ENCODE measurements at places on chromosomes 3 and 15.

DNA sequence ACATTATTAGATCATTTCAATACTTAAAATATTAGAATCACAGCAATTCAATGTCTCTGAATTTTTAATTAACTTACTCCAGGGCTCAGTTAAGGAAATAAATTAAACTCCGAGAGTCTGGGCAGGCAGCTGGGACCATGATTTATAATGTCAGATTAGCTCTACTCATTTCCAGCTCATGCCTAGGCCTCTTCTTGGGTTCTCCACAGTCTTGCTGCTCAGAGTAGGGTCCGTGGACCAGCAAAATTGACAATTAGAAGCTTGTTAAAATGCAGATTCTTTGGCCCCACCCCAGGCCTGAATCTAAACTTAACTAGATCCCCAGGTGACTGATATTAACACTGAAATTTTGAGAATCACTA, 28.2 kb downstream of the ADAMTS9 start:
- no peak for DNase-seq

DNA sequence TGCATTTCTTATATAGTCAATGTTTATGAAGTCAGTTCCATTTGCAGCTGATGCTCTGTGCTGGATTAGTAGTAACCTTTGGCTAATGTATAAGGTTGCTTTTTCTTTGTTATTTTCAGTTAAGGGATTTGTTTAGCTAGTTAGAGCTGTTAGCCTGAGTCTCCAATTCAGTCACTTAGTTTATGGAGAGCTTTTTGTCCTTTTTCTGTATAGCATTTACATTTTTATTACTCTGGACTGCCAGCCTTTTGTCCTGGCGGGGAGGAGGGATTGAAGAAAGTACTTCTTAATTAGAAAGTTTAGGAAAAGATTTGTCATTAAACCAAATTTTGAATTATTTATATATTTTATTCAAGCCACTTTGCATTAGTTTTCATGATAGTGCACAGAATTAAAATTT, 52.0 kb downstream of the DNAJC13 start:
- no peak for DNase-seq

GRCh38 chr15:31273258-31273941, 53.2 kb upstream of the KLF13 start:
- no peak for DNase-seq

- peak; percentile 69 for DNase-seq
These were observed at the start of gene DVL3 for GRCh38 chr3:184154885-184155643. DVL3 (plus strand) TSS chr3:184155377; CDS start chr3:184155636, 259 bp downstream.

DNA sequence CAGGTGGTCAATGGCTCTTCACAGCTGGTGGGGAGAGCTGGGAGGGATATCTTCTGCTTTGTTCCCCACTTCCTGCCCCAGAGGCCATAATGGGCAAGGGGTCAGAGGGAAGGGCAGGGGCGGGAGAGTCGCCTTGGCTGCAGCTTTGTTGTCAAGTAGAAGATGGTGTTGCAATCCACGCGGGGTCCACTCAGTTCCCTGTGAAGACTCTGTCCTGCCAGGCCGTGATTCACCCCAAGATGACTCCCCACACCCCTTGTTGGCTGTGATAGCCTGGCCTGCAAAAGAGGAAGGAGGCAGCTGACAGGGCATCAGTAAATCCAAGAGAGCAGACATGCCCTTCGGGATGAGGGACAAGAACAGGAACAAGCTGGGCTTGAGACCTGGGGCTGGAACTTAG, 6.9 kb downstream of the GALNT15 start:
- no peak for DNase-seq

DNA sequence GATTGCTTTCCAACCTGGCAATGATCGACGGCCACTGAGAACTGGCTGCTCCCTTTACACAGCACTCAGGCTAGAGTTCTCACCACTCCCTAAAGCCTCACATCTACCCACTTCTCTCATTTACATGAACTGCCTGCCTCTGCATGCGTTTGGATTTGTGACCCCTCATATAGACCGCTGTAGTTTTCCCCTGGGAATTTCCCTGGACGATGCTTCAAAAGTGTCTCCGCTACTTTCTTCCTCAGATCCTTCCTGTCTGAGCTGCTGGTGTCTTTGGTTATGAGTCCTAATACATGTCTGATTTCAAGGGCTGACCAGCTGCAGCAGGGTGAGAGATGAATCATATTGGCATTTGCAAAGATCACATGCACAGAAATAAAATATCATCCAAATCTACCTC, 116.7 kb upstream of the ETV5 start:
- no peak for DNase-seq

- no peak for DNase-seq
These were observed 1.0 kb downstream of the C3orf80 start for GRCh38 chr3:160226026-160226907.

DNA sequence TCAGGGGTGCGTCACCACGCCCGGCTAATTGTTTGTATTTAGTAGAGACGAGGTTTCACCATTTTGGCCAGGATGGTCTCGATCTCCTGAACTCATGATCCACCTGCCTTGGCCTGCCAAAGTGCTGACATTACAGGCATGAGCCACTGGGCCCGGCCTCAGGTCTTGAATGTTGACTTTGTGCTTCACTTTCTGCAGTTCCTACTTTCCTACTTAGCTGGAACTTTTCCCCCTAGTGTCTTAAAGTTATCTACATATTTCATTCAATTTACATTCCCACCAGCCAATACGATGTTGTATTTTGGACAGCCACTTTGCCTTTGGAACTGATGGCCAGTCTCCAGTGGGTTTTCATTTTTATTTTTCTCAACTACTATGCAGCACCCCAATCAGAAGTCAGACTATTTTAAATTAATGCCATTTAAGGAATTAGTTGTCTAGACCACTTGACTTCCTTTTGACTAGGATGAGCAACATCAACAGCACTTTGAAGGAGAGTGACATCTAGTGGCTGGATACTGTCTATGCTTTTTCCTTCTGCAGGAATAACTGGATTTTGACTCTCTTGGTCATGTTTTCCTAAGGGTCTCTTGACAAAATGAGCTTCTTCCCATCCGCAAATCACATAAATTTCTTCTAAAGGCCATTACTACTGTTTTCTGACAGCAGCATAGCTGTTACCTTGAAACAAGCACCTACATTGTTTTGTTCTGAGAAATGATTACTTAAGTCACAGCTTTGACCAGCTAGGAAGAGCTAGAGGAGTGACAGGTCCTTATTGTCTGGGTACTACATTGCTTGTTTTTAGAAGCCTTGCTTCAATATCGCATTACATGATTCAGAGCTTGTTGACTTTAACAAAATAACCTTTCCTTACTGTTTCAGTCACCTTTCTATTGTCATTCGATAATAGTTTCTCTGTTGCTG, 140.2 kb downstream of the ITPR1 start:
- DNase-seq = peak; percentile 70

DNA sequence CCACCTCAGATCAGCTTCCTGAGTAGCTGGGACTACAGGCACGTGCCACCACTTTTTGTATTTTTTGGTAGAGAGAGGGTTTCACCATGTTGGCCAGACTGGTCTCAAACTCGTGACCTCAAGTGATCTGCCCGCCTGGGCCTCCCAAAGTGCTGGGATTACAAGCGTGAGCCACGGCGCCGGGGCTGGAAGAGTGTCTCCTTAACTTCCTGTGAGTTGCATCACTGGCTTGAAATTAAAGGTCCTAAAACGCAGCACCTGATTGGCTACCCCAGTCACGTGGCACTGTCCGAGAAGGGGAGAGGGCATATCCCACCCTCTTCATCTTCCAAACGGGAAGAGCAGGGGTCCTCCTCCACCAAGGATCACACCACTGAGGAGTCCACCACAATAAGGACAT, 5.5 kb upstream of the FAM174B start:
- DNase-seq = no peak

DNA sequence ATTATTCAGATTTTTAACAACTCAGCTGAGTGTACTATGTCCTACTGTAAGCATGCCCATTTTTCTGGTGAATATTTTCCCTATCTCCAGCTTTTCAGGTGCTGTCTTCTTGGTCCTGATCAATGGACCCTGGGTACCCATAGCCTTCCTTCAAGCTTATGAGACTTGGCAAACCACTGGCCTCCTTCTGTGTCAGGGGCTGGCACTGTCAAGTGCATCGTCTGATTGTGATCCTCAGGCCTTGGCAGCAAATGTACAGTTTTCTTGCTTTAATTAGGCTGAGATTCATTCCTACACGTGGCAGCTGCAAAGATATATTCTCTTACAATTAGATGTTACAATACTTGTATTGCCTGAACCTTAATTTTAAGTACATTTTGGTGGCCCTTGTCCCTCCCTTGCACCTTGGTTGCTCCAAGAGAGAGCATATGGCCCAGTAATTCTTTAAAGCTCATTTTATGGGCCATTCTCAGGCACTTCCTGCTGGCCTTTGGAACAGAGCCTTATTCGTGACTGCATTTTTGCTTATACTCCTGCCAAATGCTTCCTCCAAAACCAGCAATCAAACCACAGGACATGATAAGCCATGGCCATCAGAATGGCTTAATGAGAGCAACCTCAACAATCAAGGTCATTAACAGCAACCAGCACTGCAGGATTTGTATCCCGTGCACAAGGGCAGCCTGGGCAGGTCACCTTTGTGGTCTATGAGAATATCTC, 179.9 kb downstream of the CNTN6 start:
- DNase-seq = no peak
